ENCODE measurements at places on chromosomes 2 and 18.

DNA sequence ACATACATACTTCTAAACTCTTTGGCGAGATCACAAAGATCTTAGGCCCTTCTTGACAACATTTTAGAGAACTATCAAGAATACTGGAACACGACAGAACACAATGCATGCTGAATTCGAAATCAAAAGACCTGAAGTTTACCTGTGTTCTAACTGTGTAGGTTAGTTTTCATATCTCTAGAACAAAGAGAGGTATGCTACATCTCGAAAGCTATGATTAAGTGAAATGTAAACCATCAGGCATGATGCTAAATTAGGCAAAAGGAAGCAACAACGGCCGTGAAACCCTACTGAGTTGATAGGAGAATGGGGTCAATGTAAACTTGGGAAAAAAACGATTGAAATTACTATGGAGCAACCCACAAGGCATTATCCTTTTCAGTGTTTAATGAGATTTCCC lies 43.7 kb downstream of the IKZF2 start:
- DNase-seq: no peak

DNA sequence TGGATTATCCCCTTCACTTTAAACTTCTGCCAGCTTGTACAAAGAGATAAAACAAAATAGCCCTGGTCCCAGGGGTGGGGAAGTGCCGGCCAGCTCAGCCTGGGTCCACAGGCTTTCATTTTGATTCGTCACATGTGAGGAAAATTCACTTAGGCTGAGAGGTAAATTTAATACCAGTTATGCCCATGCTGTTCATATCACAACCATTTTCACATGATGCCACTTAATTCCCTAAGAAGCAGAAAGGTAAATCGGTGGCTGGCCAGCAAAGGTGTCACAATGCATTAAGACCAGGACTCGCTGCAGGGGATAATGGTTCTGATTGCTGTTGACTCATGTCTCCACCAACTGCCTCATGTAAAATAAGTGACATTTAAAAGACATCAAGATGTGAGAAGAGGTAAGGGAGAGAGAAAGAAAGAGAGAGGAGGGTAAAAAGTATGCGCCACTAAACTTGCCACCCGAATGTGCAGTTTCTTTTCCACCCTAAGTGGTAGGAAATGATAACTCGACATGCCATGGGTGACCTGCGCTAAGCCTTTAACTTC lies 261.0 kb upstream of the SIX3 start:
- DNase-seq: no peak

GRCh38 chr2:238694922-238695321 lies 153.0 kb upstream of the TWIST2 start:
- DNase-seq: no peak

DNA sequence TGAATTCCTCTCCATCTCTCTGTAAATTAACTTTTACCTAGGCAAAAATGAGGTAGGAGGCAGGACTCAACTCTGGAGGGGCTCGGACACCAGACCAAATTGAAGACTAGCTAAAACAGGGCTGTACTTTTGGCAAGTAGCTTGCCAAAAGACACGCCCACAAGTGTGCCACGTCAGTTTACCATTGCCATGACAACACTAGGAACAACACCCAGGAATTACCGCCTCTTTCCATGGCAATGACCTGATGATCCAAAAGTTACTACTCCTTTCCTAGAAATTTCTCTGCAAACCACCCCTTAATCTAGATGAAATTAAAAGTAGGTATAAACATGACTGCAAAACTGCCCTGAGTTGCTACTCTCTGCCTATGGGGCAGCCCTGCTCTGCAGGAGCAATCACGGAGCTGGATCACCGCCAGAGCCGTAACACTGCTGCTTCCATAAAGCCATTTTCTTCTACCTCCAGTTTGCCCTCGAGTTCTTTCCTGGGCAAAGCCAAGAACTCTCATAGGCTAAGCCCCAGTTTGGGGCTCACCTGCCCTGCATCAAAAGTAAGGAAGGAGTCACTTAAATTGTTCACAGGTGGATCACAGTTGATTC lies 66.0 kb upstream of the FAM136A start:
- peak; percentile 53 for DNase-seq

- no peak for DNase-seq
These were observed 129.3 kb downstream of the GLI2 start for GRCh38 chr2:120864981-120865380.
